Stimulated activated CD4-positive, alpha-beta T cell treated with anti-CD3 and anti-CD28 coated beads, Interleukin-2, amount 100 ng/mL, for 48 hours (primary cell): ENCODE measurements at places on chromosomes 2 and 18.

DNA sequence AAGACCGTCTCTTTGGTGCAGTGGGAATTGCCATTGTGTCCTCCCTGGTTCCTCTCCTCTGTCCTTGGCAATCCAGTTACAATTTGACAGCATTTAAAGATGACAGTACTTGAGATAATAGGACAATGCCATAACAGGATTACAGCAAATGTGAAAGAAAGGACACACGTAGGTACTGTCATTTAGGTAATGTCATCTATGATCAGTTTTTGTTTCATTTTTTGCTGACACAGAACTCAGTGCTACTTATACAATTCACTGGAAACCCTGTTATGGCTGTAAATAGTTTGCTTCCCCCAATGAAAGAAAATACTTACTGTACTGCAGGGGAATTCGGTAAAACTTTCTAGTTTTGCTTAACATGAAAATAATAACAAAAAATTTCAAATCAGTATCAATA, 65.2 kb downstream of the BCL11A start:
- DNase-seq, result no peak

GRCh38 chr2:72325592-72326422, 178.1 kb upstream of the CYP26B1 start:
- DNase-seq, result peak; percentile 6

GRCh38 chr2:229832510-229832898, 89.3 kb downstream of the TRIP12 start:
- DNase-seq, result no peak

- no peak for DNase-seq
Observed at GRCh38 chr2:16738361-16739225, 73.0 kb upstream of the CYRIA start.

DNA sequence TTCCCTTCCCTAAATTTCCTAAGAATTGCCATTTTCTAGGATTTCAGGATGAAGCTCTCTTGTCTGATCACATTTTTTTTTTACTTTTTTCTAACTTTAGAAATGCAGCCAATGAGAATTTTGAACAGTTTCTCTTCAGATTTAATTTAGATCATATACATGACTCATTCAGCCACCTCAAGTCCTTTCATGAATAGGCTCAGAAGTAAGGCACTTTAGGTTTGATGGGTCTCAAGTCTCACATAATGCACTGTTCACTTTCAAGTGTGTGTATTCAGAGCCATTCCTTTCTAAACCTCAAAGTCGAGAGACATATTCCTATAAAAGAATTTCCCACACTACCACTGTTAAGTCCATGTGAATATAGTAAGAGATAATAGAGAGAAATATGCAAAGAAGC, 614.1 kb upstream of the VRK2 start:
- no peak for DNase-seq

- DNase-seq, result no peak
Observed at GRCh38 chr18:63869851-63870250, 17.7 kb upstream of the SERPINB2 start.

- no peak for DNase-seq
Observed at GRCh38 chr2:23803965-23804542, 122.9 kb downstream of the ATAD2B start.
